SK-N-SH (cell line): ENCODE measurements at places on chromosomes 1 and 21. TPM values are rescaled to one million over a fixed set of nuclear protein-coding genes. Genes with fewer than 3 reads are reported as not detected.

NUF2 gene
- 11.3 and 13.5 TPM in 2 replicates for polyA plus RNA-seq

BRDT gene
- not detected in 2 replicates for polyA plus RNA-seq

ECM1 gene
- polyA plus RNA-seq: 20.2 and 32.3 TPM in 2 replicates

RGS8 gene
- not detected in 2 replicates for polyA plus RNA-seq

KCNJ9 gene
- polyA plus RNA-seq: 0.02 and 0.05 TPM in 2 replicates

MNDA gene
- not detected in 2 replicates for polyA plus RNA-seq

GBP3 gene
- polyA plus RNA-seq: 8.5 and 13.7 TPM in 2 replicates

KRTAP21-2 gene
- polyA plus RNA-seq: not detected in 2 replicates

RAB3B gene
- polyA plus RNA-seq: 10.2 and 12.4 TPM in 2 replicates

SH3BGR gene
- 1.1 and 2.5 TPM in 2 replicates for polyA plus RNA-seq

ANKRD34A gene
- polyA plus RNA-seq: 2.6 and 3.6 TPM in 2 replicates

NR0B2 gene
- polyA plus RNA-seq: not detected in 2 replicates

FOXO6 gene
- polyA plus RNA-seq: 0.11 and 0.35 TPM in 2 replicates

SCCPDH gene
- 32.2 and 36.0 TPM in 2 replicates for polyA plus RNA-seq

ANGPTL1 gene
- not detected in 2 replicates for polyA plus RNA-seq

VCAM1 gene
- polyA plus RNA-seq: 5.0 and 7.2 TPM in 2 replicates
